ENCODE measurements at places on chromosomes 5 and 9.

DNA sequence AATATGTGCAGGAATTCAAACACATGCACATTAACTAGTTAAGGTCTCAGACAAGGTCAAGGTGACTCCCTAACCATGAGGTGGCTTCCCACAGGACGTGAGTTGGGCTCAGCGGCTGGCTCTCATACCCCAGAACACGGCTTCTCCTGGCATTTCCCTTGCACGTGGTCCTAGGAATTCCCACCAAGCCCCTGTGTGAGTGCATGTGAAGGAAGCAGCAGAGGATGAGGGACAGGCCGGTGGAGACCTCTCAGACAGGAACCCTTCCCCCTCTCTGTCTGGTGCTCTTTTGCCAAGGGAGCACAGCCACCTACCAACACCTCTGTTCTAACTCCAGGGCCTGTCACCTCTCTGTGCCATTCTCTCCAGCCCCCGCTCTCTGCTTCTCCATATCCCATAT lies 271.0 kb downstream of the FSTL4 start:
- DNase-seq = no peak

- peak; percentile 75 for DNase-seq
These were observed 202.2 kb upstream of the DMRTA1 start for GRCh38 chr9:22244139-22245011.

DNA sequence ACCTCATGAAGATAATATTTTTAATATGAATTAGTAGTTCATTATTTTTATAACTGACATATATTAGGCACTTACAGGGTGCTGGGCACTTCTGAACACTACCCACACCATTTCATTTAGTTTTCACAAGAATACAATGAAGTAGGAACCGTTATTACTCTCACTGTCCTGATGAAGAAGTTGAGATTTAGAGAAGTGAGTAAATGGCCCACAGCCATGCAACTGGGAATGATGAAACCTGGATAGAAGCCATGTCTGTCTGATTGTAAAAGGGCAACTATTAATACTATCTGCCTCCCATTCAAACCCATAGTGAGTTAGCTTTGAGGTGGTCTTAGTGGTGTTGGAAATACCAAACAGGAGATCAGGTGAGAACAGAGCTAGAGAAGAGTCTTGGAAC lies 29.6 kb upstream of the OTULINL start:
- peak; percentile 26 for DNase-seq

DNA sequence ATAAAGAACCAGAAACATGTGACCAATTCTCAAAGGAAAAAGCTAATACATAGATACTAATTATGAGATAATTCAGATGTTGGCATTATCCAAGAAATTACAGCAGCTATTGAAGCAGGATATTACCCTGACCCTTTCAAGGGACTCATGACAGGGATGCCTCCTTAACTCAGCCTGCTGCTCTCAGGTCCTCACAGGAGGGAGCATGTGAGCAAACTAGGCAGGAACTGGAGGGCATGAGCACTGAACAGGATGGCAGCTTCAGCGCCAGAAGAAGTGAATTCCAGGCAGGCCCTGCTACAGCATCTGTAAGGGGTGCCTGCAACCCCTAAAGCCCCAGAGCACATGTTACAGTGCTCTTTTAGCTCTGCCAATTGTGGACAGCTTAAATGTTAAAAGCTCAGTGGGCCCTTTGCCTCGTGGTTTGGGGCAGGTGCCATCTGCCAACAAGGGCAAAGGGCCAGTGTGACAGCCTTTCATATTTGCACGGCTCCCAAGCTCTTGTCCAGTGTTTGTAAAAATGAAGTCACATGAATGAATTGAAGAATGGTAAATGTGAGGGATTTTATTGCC lies 464.7 kb upstream of the COX7C start:
- DNase-seq = no peak

DNA sequence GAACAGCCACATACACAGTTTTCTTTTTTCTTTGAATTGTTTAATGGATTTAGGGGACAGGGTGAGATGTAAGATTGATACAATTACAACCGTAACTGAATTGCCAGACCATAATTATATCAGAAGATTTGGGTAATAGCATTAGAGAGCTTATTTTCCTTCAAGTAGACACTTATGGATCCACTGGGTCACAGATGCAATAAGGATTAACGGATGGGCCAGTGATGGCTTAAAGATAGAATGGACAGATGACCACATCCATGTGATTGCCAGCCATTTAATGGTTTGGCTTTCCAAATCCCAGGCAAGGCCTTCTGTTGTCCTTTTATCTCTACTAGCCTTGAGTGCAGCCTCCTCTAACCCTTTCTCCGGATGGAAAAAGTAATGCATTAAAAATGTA lies 94.7 kb upstream of the NUDT12 start:
- no peak for DNase-seq

DNA sequence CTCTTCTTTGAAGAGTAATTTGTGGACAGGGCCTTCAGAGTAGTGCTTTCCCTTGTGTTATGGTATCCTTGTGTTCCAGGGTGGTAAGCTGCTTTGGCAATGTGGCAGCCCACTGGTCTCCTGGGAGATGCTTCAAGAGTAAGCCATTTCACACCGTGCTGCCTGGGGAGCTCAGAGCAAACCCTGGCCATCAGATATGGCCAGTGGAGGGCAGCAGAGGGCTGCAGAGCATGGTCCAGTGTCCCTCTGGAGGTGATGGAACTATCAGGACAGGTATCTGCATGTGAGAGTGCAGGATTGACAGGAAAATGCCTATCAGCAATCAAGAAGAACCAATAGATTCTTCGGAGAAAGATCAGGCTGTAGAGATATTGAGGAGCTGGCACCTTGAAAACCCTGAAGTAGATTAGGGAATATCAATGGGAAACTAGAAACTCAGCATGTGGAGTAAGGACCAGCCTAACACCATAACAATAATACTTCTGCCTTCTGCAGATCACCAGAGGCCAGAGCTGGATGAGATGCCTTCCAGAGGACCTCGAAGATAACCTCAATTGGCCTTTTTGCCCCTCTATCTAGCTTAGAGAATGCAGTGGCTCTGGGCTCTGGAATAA lies 90.8 kb downstream of the PLPPR1 start:
- DNase-seq = peak; percentile 19

DNA sequence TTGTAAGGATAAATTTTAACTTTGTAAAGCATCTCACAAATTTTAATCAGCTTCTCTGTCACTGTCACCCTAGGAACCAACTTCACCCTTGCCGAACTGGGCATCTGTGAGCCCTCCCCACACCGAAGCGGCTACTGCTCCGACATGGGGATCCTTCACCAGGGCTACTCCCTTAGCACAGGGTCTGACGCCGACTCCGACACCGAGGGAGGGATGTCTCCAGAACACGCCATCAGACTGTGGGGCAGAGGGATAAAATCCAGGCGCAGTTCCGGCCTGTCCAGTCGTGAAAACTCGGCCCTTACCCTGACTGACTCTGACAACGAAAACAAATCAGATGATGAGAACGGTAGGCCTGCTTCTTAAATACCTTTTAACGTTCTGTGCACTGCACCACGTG lies 916.3 kb upstream of the WWC1 start:
- no peak for DNase-seq

DNA sequence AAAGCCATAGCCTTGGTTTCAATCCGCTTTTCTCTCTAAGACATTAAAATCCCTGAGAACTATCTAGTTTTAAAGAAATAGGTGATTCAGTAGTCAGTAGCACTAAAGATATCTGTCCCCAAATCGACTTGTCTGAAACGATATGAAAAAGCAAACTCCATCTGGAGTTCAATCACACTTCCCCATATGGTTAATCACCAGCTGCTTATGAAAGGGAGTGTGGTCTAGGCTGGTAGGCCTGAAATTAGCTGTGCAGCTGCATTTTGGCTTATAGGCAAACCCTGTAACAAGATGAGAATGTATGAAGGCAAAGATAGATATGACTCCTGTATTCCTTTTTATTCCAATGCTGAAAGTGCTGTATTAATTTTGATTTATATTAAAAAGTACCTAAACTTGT lies 65.9 kb downstream of the DMRTA1 start:
- DNase-seq = no peak

GRCh38 chr9:5278486-5278885 lies 26.0 kb downstream of the RLN2 start:
- DNase-seq = peak; percentile 2

DNA sequence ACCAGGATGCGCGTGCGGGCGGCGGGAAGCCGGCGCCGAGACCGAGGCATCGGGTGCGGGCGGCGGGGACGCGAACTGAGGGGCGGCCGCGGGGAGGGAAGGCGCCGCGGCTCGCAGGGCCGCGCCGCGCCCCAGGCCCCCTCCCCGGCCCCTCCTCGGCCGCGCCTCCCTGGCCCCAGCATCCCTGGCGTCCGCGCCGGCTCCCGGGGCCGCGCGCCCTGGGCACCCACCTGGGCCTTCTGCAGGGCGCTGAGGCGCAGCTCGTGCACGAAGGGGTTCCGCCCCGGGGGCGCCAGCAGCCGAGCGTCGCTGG lies 324 bp downstream of the LPCAT1 start:
- no peak for DNase-seq

GRCh38 chr5:90476391-90476790 lies 1.7 kb downstream of the POLR3G start:
- DNase-seq = peak; percentile 29

DNA sequence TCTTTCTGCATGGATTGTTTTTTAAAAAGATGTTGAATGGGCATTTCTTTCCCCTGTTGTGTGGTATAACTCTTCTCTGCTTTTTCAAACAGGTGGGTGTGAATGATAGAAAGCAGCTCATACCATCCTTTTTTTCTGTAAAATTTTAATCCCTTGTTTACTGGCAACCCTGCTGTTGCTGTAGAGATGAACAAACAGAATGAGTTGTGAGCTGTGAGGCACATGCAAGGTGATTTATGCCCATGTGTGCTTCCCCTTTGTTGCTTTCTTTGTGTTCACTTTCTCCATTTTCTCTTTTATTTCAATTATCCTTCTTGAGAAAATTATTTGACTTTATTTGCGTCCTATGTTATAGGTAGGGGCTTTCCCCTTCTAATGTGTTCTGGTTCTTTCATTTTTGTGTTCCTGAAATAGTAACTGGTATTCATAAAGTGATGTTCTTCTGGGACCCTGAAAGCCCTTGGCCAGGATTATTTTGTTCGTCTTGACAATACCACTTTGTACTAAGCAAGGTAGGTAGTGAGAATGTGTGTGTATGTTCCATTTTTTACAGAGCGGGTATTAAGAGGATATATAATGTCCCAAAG lies 79.9 kb downstream of the AOPEP start:
- DNase-seq = no peak

- DNase-seq = no peak
These were observed 161.2 kb upstream of the PITX1 start for GRCh38 chr5:135195270-135195608.

GRCh38 chr5:45533663-45534062 lies 162.5 kb downstream of the HCN1 start:
- DNase-seq = no peak

DNA sequence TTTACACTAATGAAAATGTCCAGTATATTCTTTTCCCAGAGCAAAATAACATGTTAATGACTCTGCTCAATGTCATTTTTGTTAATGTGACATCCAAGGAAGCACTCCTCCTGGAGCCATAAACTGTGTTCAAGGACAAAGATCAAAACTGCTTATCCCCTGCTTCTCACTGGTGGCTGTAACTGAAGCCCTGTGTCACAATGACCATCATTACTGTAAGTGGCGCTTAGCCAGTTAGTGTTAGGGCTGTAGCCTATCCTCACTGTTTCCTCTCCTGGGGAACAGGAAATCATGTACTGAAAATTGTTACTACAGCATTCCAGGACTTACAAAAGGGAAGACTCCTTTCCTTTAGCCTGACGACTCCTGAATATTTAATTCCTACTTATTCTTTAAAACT lies 71.7 kb upstream of the COX7C start:
- no peak for DNase-seq

DNA sequence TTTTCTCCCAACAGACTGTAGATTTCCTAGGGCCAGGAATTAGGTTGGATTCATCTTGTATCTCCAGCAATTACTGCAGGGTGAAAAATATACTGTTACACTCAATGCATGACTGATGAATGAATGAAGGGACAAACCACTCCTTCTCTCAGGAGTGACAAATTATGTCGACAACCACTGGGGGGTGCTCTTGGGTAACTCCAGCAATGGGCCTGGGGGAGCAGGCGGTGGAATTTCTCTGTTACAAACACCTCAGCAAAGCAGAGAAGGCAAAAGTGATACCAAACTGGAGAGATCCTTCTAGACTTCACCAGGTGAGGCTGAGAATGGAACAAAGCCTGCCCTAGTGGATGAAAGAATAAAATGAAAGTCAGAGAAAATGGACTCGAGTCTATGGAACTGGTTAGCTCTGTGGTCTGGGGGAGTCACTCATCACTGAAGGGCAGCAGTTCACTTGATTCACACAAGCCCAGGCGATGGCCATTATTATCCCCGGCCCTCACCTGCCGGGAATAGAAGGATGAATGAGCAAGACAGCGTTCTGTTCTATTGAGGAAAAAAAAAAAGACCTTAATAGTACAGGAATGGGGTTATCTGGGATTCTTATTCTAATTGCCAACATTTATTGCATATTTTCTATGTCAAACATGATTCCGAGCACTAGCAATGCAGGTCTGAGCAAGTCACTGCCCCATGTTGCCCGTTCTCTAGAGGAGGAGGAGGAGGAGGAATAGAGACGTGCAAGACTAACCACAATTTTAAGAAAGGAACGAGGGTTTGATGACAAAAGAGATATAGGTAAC lies 341.1 kb downstream of the ASTN2 start:
- peak; percentile 3 for DNase-seq

DNA sequence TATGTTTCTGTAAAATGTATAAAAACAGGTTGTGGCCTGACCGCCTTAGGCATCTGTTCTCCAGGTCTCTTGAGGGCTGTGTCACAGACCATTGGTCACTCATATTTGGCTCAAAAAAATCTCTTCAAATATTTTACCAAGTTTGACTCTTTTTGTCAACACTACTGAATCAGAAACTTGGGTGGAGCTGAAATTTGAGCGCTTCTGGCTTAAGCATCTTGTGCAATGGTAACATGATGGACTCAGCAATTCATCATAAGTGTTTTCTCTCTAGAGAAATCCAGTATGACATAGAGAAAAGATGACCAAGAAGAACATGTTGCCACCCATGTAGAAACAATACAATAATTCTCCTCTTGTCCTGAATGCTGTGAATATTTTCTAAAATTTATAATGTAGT lies 387.9 kb downstream of the MAT2B start:
- DNase-seq = no peak

- peak; percentile 10 for DNase-seq
These were observed 105.2 kb downstream of the CDH10 start for GRCh38 chr5:24539613-24540012.

DNA sequence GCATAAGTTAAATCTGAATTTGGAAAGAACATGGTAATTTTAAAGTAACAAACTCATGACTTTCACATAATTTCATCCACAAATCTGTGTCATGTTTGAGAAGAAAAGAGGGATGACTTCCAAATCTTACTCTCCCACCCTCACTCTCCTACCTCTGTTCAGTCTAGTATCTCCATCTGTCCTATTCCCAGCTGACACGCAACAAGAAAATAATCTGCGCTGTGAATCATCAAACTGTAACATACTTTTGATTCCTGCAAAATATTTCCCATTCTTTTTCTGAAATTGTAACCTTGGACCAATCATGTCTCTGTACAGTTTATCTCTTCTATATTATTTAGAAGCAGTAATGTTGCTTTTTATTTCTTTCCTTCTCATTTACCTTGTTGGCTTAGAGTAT lies 91.4 kb downstream of the SLC12A2 start:
- no peak for DNase-seq

Measured in AML-193 (cell line).